ENCODE measurements at places on chromosomes 3 and 15.

GRCh38 chr3:50483374-50483773 is 20.1 kb downstream of the CACNA2D2 start:
- no peak for DNase-seq

- DNase-seq, result no peak
Measured at GRCh38 chr15:41688671-41689070, 28.5 kb downstream of the MGA start.

DNA sequence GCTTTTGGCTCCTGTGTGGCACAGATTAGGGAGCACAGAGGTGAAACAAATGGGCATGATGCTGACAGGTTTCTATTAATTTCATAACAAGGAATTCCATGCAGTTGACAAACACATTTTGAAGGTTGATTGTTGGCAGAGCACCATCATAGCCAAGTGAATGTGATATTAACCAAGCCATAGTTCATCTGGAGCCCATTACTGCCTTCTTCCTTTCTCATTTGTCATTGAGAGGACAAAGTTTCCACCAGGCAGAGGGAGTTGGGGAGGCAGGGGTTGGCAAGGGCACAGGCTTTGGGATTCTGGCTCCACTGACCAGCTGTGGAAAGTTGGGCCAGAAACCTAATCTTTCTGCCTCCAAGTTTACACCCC is 325.2 kb downstream of the MFSD1 start:
- DNase-seq, result no peak

- no peak for DNase-seq
Measured at GRCh38 chr3:14392231-14392630, 10.2 kb upstream of the SLC6A6 start.

GRCh38 chr3:49244581-49245205 is 32.3 kb downstream of the C3orf62 start:
- no peak for DNase-seq

- no peak for DNase-seq
Measured at GRCh38 chr3:124455891-124456290, 274.4 kb upstream of the UMPS start.

DNA sequence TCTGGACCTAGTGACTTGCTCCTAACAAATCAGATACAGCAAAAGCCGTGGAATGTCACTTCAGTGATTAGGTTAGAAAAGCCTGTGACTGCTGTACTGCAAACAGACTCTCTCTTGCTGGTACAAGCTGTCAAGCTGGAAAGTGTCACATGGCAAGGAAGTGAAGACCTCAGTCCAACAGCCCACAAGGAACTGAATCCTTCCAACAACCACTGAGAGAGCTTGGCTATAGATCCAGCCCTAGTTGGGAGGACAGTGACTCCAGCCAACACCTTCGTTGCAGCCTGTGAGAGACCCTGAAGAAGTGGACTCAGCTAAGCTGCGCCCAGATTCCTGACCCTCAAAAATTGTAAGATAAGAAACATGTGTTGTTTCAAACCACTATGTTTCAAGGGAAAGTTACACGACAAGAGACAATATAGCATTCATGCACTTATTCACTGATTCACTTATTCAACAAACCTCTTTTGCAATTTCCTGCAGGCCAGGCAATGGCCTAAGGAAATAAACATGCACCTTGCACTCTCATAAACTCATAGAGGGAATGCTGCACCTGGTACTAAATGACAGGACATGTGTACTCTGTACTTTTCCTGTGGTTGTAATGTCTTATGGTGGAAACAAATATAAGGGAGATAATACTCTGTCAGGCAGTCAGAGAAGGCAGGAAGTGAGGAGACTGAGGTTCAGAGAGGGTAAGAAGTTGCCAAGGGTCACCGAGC is 142.9 kb downstream of the CADPS start:
- no peak for DNase-seq

- no peak for DNase-seq
Measured at GRCh38 chr15:26182441-26182840, 319.3 kb upstream of the ATP10A start.

- no peak for DNase-seq
Measured at GRCh38 chr3:86865506-86865905, 125.4 kb downstream of the VGLL3 start.

DNA sequence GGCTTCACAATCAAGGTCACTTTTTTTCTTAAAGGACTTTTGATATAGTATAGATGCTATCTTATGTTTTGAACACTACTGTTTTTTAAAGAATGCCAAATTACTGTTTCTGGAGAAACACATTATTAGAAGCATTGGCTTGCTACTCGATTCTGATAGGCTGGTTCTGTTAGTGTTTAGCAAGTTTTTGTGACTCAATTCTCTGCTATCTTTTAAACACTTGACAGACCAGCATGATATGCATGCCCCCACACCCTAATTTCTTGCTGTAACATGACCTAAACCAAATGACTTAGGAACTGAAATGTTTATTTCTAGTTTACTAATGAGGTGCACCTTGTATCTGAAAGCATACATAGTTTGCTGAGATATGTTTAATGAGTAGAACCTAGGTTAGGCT is 5.5 kb upstream of the IL20RB start:
- DNase-seq, result no peak

DNA sequence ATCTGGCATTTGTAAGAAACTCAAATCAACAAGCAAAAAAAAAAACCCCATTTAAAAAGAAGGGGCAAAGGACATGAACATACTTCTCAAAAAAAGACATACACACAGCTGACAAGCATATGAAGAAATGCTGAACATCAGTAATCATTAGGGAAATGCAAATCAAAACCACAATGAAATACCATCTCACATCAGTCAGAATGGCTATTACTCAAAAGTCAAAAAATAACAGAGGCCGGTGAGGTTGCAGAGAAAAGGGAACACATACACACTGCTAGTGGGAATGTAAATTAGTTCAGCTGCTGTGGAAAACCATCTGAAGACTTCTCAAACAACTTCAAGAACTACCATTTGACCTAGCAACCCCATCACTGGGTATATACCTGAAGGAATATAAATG is 199.4 kb upstream of the THBS1 start:
- DNase-seq, result no peak

- DNase-seq, result no peak
Measured at GRCh38 chr3:9251055-9251786, 1.8 kb upstream of the SRGAP3 start.

- DNase-seq, result no peak
Measured at GRCh38 chr3:37054370-37054769, 61.1 kb downstream of the MLH1 start.

- DNase-seq, result no peak
Measured at GRCh38 chr15:83955806-83956265, 279.7 kb upstream of the GOLGA6L4 start.

DNA sequence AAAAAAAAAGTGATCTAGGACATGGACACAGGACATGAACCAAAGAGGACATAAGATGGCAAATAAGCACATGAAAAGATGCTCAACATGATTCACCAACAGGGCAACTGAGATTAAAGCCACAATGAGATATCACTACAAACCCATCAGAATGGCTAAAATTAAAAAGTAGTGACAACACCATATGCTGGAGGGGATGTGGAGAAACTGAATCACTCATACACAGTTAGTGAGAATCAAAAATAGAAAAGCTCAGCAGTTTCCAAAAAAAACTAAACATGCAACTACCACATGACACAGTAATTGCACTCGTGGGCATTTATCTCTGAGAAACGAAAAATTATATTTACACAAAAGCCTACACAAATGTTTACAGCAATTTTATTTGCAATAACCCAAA is 27.9 kb upstream of the ACKR4 start:
- no peak for DNase-seq

GRCh38 chr3:10703875-10704274 is 112.2 kb upstream of the SLC6A11 start:
- no peak for DNase-seq

DNA sequence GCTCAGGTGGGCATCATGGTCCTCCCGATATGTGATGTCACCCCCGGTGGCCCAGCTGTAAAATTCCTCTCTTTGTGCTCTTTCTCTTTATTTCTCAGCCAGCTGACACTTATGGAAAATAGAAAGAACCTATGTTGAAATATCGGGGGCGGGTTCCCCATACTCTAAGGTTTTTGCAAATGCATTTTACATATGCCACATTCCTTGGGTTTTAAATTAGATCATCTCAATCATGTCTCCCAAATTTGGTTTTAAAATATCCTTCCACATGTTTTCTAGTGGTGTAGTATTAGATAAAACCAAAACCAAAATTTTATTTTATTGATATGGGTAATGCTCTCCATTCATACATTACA is 4.4 kb upstream of the TMEM62 start:
- no peak for DNase-seq

- no peak for DNase-seq
Measured at GRCh38 chr3:5197022-5197421, 9.5 kb downstream of the EDEM1 start.

GRCh38 chr3:186653984-186654383 is 11.8 kb upstream of the HRG start:
- DNase-seq, result no peak

GRCh38 chr3:29156086-29156715 is 124.7 kb upstream of the RBMS3 start:
- DNase-seq, result no peak

DNA sequence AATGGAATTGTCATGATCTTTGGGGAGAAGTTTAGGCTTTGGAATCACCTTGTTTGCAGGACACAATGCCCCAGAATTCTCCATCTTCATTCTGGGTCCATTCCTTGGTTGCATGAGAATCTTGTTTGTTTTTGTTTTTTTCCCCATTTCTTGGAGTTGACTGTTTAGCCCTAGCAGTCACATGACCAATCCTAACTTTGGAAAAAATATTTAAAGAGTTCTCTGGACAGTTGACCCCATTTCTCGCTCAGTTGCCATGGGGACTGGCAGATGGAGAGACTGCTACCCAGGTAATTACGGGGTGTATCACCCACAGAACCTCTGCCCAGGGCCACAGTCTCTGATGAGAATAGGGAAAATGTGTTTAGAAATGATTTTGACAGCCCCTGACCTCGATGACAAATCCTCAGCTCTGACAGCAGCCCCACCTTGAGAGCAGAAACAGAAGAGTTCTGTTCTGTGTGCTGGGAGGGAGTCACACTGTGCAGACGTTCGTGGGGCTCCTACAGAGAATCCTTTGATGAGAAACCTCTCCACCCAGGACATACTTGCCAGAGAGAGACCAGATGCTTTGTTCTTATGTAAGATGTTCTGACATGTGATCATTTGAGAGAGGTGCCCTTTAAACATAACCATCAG is 57.7 kb downstream of the IL16 start:
- DNase-seq, result no peak

DNA sequence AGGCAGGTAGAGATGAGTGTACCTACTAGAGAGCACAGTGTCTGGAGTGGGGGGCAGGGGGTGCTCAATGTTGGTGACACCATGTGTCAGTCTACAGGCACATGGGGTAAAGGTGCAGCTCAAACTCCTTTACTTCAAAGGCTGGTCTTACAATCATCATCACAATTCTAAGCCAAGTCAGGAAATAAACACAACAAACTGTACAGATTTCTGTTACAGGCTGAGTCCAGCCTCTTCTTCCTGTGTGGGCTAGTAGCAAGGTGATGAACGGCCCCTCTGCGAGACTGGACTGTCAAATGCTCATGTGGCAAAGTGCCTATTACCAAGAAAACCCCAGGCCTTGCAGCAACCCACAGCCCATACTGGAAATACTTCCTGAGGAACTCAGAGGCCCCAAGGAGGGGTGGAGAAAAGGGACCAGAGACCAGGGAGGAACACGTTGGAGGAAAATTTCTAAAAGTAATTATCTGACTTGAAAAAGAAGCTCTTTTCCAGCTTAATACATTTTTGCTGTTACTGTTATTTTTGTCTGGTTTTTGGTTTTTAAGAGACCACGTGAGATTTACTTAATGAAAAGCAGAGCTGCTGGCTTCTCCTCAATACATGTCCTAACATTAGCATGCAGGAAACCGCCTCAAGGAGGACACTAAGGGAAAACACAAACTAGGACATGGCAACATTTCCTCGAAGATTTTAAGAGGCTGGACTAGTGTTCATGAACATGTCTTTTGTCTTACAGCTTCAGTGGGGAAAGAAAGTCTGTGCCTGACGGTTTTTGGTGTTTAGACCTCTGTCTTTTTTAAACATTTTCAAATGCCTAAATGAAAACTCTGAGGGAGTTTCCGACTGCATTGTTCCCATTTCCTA is 29.5 kb downstream of the TBC1D2B start:
- DNase-seq, result no peak

GRCh38 chr15:88403351-88403791 is 63.8 kb downstream of the MRPL46 start:
- DNase-seq, result no peak

- no peak for DNase-seq
Measured at GRCh38 chr15:68644083-68644904, 65.5 kb downstream of the CORO2B start.

DNA sequence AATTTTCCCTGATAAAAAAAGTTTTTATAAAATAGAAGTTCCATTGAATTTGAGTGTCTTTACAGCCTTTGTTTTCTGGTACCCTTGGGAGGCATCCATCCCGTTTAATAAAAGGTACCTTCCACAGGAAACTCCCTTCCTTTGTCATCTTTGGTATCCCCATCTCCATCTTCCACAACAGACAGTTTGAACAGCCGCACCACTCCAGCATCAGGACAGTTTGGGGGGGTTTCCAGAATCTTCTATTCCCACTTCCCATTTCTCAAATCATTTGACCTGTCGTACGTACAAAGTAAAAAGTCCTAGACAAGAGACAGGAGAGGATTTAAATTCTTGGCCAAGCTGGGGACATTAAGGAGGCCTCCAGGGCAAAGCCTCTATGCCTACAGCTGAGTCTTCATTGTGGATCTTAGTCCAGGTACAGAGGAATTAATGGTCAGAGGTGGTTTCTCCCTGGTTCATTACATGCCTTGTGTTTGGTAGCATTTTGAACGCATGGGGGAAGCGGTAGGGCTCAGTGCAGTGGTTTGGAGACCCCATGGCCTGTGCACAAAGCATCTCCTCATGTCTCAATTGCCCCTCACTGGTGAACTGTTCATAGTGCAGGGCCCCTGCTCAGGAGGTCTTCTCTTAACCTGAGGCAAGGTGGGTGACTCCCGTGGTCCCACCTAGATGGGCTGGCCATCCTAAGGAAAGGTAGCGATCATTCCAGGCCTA is 19.4 kb upstream of the BCL2A1 start:
- no peak for DNase-seq

- DNase-seq, result no peak
Measured at GRCh38 chr3:42683875-42684598, 1.3 kb upstream of the KLHL40 start.

- DNase-seq, result no peak
Measured at GRCh38 chr3:151675858-151676615, 57.7 kb upstream of the AADACL2 start.

DNA sequence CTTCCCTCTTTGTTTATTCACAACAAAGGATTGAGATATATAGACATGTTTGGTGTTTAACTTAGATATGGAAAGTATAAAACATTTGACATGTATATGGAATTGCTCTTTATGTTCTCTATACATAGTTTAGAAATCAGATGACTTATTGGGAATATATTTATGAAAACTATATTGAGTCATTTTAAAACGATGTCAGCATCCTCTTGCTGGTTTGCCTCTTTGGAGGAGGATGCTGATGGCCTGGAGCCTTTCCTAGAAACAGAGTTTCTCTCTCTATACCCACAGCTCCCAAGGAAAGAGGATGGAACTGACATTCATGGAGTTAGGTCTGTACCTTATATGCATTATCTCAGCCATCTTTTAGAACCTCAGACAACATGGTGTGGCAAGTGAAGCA is 40.3 kb downstream of the ZBTB38 start:
- DNase-seq, result no peak

- DNase-seq, result no peak
Measured at GRCh38 chr15:28085489-28086174, 13.5 kb downstream of the OCA2 start.

All from NCI-H1694 treated with DMSO at 0.1 percent for 48 hours (cell line).